DMS53 (cell line): ENCODE measurements at places on chromosomes 4 and X.

DNA sequence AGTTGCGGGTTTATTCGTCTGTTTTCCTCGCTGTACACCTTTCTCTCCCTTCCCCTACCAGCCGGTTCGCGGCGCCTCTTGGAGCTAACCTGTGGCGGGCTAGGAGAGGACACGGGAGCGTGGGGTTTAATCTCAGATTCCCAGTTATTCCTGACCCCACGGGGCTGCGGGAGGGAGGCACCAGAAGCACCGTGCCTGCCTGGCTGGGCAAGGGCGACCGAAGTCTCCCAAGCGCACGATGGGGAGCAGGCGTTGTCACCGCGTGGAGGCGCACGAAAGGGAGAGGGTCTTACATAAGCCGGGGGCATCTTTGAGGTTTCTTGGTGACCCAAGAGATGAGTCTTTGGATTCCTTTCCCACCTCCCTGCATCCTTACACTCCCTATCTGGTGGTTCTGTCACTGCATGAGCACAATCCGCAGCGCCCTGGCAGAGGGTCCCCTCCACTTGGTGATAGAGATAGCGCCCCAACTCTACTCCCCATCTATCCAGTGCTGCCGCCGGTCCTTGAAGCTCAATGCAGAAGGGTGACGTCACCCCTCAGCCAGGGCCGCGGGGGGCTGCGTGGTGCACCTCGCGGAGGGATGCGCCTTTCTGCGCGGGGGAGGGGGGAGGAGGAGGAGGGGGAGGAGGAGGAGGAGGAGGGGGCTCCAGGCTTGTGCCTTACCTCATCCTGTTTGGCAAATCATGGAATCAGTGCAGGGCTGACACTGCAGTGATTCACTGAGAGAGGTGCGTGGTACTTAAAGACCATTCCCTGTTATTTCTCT, 793 bp downstream of the TSPAN7 start:
- peak; percentile 55 for DNase-seq

GRCh38 chrX:153794897-153795816, 689 bp downstream of the SSR4 start:
- DNase-seq: peak; percentile 54

- no peak for DNase-seq
Observed at GRCh38 chr4:23750125-23750524, 139.7 kb downstream of the PPARGC1A start.

- no peak for DNase-seq
Observed at GRCh38 chr4:183366206-183366835, 44.1 kb upstream of the CLDN24 start.

GRCh38 chrX:138710866-138711341, 613 bp downstream of the FGF13 start:
- peak; percentile 48 for DNase-seq

DNA sequence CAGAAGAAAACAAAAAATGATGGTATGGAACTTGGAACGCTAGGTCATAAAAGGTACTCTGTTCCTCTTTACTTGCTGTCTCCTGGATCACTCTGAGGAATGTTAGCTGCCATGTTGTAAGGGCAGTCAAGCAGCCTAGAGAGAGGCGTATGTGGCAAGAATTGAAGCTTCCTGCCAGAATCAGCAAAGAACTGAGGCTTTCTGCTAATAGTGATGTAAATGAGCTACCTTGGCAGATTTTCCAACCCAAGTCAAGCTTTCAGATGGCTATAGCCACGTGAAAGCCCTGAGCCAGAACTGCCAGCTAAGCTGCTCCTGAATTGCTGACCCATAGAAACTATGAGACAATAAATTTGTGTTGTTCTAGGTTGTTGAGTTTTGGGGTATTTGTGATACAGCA, 38.7 kb downstream of the AASDH start:
- no peak for DNase-seq

- no peak for DNase-seq
Observed at GRCh38 chr4:17494258-17495190, 17.4 kb downstream of the QDPR start.

DNA sequence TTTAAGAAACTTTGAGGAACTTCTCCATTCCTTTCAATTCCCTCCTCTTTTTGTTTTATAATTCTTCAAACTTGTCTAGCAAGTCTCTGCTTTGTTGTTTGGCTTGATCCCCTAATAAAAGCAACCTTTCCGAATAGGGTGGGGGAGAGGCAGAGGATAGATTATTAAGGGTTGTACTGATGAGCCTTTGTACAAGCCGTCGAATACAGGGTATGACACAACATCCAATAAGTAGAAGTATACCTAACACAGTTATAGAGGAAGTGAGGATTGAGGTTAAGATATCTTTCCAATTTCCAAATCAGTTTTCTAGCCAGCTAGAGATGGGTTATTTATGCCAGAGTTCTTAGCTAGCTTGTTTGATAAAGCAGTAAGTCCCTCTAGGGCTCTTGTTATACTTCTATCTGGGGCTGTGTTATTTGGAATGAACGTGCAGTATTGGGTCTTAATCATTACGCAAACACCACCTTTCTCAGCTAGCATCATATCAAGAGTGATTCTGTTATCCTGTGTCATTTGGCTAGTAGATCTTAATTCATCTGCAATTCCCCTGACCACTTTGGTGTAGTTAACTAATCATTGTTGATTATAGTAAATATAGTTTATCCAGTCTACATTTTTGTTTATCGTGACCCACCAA, 18.5 kb downstream of the METAP1 start:
- DNase-seq: no peak

DNA sequence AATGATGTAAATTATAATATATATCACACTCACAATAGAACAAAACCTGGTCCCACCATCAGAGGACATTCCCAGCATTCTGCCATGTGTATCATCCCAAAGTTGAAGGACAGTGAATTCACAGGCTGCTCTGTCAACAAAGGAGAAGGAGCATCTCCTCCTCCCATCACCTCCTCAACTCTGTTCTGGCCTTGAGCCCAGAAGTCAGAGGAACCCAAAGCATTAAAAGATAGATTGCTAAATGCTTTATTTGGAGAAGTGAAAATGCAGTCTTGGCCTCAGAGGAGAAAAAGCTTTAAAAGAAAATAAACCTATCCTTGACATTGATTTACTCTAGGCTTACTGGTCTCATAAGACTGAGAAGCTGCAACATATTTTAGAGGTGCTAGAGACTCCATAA, 268.8 kb upstream of the RASGEF1B start:
- no peak for DNase-seq

DNA sequence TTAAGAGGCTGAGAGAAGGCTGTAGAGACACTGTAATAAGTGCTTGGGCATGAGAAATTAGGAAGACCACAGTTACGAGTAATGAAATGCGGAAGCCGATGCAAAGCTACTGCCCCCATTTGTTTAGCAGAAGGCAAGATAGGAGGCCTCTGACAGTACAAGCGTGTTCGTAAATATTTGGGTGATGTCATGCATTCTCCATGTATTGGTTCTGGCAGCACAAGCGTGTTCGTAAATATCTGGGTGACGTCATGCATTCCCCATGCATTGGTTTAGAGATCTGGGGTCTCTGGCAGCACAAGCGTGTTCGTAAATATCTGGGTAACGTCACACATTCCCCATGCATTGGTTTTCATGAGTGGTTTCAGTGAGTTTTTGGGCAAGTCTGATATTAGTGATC, 661.5 kb upstream of the FRG1 start:
- DNase-seq: no peak

GRCh38 chr4:11446155-11446811, 17.6 kb upstream of the HS3ST1 start:
- no peak for DNase-seq

DNA sequence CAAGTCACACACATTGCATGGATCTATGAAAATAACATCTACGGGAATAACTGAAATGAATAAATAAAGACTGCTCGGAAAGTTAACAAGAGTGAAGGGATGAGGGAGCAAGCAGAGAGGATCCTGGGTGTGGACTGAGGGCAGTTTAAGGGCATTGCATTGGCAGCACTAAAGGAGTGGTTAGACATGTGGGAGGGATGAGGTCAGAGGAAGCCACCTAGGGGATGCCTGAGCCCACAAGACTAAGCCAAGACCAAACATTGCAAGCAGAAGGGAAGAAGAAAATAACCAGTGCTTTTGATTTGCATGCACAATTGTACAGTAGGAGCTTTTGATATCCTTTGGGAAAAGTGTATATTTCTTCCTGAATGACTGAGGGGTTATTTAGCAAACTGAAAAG, 106.1 kb downstream of the MSL3 start:
- DNase-seq: no peak

- DNase-seq: peak; percentile 36
Observed at GRCh38 chrX:47618923-47619485, 653 bp downstream of the SYN1 start.

GRCh38 chrX:118025226-118025625, 91.4 kb downstream of the KLHL13 start:
- no peak for DNase-seq

- peak; percentile 16 for DNase-seq
Observed at GRCh38 chrX:4547213-4547836, 833.9 kb upstream of the PRKX start.

DNA sequence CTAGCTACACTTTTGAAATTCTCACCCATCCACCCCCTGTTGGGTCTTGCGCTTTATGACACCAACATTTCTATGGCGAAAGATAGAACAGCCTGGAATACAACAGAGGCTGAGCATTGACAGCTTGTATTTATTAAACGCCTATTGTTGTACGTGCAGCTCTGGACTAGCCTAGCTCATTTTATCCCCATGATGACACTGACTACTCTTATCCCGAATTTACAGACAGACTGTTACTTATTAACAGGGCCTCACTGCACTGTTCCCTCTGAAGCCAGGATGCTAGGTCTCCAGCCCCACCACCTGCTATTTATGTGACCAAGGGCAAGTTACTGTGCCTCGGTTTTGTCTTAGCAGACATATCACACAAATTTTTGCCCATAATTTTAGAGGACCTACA, 1.0 kb upstream of the RFC1 start:
- DNase-seq: peak; percentile 90

- no peak for DNase-seq
Observed at GRCh38 chr4:65646136-65646535, 24.2 kb downstream of the EPHA5 start.

DNA sequence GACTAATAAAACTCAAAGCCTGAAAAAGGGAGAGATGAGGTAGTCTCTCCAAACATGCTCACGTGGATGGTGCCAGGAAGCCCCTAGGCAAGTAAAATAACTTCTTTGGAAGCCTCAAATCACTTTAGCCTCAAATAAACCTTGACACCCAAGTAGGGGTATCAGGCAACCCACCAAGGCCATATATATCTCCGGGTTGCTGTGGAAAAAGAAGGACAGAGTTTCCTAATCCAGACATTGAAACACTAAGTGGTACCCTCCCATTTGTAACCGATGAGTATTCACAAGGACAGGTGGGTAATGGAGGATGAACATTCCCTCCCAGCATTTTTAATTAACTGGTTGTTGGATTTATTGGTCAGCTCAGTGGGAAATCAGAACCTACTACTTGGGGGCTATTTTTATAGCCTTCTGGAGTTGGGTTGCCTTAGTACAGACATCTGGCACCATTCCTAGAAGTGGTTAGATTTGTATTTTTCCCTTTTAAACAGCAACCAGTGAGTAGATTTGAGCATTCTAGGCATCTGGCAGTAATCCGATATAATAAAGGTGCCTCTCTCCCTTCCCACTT, 87.7 kb downstream of the GPC3 start:
- no peak for DNase-seq

DNA sequence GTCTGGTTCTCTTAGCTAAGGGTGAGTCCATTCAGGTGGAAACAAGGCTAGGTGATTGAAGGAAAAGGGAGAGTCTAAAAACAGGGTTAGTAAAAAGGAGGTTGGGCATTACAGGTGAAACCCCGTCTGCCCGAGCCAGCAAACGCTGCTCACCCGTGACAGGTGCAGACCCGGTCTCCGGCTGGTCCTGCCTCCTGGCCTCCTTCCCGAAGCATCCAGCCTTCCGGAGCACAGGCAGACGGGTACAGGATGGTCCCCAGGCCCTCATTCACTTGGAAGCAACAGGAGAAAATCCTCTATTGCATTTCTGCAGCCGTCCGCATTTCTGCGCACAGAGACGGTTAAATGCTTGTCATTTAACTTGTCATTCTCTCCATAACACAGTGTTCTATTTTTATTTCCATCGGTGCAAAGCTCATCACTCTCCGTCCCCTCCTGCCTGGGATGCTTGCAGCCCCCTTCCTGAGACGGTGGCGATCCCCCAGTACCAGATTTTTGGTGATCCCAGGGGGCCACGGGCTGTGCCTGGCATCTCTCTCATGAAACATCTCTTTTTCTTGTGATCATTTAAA, 90.8 kb upstream of the PPP2R3B start:
- DNase-seq: no peak

DNA sequence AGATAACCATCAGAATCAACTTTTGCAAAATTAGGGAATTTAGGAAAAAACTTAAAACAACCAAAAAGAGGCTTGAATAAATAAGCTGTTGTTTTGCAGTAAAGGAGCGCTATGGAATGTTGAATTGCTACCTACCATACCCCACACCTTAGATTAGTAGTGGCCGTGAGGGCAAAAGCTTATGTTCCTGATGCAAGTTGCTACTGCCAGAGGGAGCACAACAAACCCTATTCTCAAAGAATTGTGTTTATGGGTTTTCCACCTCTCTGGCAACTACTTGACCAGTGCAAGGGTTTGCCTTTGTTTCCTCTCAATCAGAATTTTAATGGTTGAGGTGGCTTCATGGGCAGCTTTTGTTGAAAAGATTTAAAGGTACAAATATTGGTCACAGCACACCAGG, 268.1 kb downstream of the LAS1L start:
- no peak for DNase-seq

DNA sequence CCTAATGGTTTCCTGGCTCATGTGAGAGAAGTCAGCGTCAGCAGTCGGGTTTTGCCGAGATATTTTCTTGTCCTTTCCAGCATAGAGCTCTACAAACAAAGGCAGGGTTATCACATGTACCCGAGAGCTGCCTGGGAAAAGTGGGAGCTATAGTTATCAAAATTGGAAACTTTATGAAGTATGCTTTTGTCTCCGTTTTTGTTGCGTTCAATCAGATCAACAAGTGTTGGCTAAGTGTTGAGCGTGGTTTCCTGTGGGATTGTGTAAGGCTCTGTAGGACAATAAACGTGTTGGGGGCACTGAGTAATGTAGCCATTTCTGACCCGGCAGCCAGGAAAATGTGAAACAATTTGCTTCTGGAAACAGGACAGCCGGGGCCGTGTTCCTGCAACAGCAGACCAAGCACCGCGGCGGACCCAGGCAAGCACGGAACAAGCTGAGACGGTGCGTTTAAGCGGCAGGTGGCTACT, at the start of gene BMX:
BMX (plus strand) TSS at position 311 of the 470 bp plus-strand sequence. CDS start 7,547 bp downstream, outside the sequence.
- DNase-seq: no peak

DNA sequence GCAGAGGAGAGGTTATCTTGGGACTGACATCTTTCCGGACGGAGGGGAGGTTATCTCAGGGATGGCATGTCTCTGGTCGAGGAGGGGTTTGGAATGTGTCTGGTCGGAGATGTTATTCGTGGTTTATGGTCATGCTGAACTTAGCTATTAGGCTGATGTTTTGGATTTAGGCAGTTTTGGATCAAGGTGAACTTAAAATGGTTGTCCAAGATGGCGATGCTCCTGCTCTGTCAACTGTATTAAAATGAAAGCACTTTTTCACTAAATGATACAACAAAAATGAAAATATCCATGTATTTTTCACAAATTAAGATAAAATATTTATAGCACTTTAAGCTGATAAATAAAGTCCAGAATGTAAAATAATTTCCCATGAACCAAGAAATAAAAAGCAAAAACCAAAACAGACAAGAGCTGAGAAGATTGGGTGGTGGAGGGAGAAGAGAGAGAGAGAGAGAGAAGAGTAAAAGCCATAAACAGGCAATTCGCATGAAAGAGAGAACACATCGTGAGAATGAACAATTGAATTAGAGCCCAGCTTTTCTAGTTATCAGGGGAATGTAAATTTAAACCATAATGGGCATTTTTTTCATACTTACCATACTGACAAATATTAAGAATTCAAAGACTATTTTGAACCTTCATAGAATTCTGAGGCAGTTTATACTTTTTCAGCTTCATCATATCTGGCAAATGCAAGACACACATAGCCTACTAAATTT, 2236.0 kb upstream of the AGA start:
- no peak for DNase-seq
